ENCODE measurements at places on chromosomes 3 and 15. TPM values are rescaled to one million over a fixed set of nuclear protein-coding genes. Genes with fewer than 3 reads are reported as not detected.

DNA sequence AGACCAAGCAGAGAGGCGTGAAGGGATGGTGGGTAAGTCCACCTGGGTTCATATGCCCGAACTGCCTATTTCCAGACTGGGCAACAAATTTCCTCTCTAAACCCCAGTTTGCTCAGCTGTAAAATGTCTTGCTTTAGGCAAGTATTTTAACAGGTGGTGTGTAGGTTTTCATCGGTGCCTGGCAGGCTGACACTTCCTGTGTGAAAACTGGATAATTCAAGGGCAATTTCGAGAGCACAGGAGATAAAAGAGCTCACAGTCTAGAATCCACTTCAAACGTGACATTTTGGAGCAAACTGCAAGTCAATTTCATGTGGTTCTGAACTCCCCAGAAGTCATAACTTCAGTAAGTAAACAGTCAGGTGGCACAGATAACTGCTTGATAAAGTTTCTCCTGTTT, 112.2 kb downstream of the OXNAD1 start:
- no peak overlapping the region for H3K27ac ChIP-seq
- no peaks in the 10 kb centered on the region for H3K4me1 ChIP-seq
- no peak for DNase-seq
- no peak overlapping the region for H3K4me3 ChIP-seq
- H3K36me3 ChIP-seq, result no peaks in the 10 kb centered on the region
- H3K27me3 ChIP-seq, result no peaks in the 10 kb centered on the region

The GATA2 gene
- 5.8 TPM for total RNA-seq

- peak; percentile 60 for DNase-seq
- no peaks in the 10 kb centered on the region for H3K27me3 ChIP-seq
- H3K36me3 ChIP-seq, result no peaks in the 10 kb centered on the region
- no peak overlapping the region for H3K4me3 ChIP-seq
- H3K27ac ChIP-seq, result peak overlapping the region; percentile 65
- peaks cover 6% of the 10 kb centered on the region for H3K4me1 ChIP-seq
Observed at GRCh38 chr3:194497799-194498575, 11.2 kb upstream of the ATP13A3 start.

The ZNF774 gene
- total RNA-seq, result 13.7 TPM

- no peak overlapping the region for H3K4me3 ChIP-seq
- DNase-seq, result no peak
- no peak overlapping the region for H3K27ac ChIP-seq
- no peaks in the 10 kb centered on the region for H3K36me3 ChIP-seq
- H3K27me3 ChIP-seq, result no peaks in the 10 kb centered on the region
Observed at GRCh38 chr3:176430244-176431037, 766.8 kb downstream of the TBL1XR1 start.

DNA sequence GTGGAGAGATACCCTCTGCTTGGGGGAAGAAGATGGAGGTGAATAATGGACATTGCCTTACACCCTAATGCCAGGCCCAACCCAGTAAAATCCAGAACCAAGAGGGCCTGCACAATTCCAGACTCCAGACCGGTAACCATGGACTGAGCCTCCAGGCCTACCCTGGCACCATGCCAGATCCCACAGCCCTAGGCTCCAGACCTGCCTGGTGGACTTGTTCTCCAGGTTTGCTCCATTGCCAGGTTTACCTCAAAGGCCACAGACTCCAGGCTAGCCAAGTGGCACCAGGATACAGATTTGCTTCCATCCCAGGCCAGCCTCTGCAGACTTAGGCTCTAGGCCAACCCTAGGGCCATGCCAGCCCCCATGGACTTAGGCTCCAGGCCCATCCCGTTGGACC, 14.0 kb downstream of the PLCH1 start:
- H3K4me3 ChIP-seq, result no peak overlapping the region
- H3K27me3 ChIP-seq, result no peaks in the 10 kb centered on the region
- no peaks in the 10 kb centered on the region for H3K36me3 ChIP-seq
- no peak for DNase-seq
- H3K27ac ChIP-seq, result no peak overlapping the region
- H3K4me1 ChIP-seq, result no peaks in the 10 kb centered on the region

- no peaks in the 10 kb centered on the region for H3K4me1 ChIP-seq
- H3K4me3 ChIP-seq, result no peak overlapping the region
- H3K27me3 ChIP-seq, result no peaks in the 10 kb centered on the region
- H3K36me3 ChIP-seq, result no peaks in the 10 kb centered on the region
- no peak for DNase-seq
- H3K27ac ChIP-seq, result no peak overlapping the region
Observed at GRCh38 chr3:182241766-182242488, 530.2 kb downstream of the SOX2 start.

The CDC25A gene
- total RNA-seq, result 23.7 TPM

DNA sequence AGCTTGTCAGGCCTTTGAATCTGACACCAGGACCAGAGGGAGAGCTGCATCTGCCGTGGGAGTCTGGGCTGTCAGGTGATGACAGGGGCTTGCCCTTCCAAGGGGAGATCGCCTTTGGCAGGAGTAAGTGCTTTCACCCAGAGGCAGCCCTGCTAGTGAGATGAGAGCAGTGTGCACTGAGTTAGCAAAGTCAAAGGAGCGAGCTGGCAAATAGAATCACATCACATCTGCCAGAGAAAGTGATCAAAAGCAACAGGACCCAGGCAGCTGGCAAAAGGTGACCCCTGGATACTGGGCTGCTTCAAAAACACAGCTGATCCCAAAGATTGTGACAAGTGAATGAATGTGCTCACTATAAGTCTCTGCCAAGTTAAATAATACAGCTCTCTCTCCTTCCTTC, 36.1 kb upstream of the PYDC2 start:
- no peak overlapping the region for H3K27ac ChIP-seq
- H3K4me3 ChIP-seq, result no peak overlapping the region
- DNase-seq, result no peak
- H3K36me3 ChIP-seq, result no peaks in the 10 kb centered on the region
- H3K4me1 ChIP-seq, result no peaks in the 10 kb centered on the region
